ENCODE measurements at places on chromosomes 7 and 10. TPM values are rescaled to one million over a fixed set of nuclear protein-coding genes. Genes with fewer than 3 reads are reported as not detected.

The LIPK gene
- total RNA-seq = not detected

DNA sequence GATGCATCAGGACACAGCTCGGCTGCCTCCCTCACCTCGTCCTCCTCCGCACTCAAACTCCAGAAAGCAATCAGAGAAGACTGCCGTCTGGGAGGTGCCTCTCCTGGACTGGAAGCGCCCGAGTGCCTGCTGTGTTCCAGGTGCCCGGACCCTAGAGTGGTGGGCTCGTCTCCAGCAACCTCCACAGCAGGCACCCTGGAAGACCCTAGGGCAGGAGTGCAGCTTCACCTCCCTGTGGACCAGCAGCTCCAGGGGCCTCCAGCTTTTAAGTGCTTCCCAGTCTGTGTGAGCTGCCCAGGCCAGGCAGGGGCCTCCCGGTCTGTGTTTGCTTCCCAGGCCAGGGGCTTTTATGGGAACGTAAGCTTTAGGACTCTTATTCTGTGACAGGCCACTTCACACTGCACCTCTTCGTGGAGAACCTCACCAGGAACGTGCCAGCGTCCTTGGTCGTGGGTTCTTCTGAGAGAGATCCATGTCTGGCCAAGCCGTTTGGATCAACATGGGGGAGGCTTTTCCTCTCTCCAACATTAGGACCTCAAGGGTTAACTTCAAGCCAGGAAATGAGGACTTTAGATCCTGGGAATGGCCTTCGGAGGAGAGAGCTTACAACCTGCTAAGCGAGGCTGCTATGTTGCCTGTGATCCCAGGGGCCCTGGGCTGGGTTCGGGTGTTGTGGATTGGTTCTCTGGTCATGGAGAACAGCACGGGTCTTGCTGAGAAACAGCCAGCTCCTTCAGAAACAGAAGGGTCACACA lies 5.9 kb upstream of the PWWP2B start:
- no peak for DNase-seq
- no peak overlapping the region for H3K4me3 ChIP-seq
- no peaks in the 10 kb centered on the region for H3K36me3 ChIP-seq
- H3K27ac ChIP-seq = no peak overlapping the region
- H3K27me3 ChIP-seq = peaks cover 2% of the 10 kb centered on the region
- H3K4me1 ChIP-seq = peaks cover 15% of the 10 kb centered on the region

- H3K36me3 ChIP-seq = peaks cover 10% of the 10 kb centered on the region
- no peak overlapping the region for H3K4me3 ChIP-seq
- H3K27me3 ChIP-seq = no peaks in the 10 kb centered on the region
- H3K27ac ChIP-seq = no peak overlapping the region
- peaks cover 71% of the 10 kb centered on the region for H3K4me1 ChIP-seq
Measured at GRCh38 chr7:137577184-137577583, 233.7 kb upstream of the PTN start.

- no peak overlapping the region for H3K4me3 ChIP-seq
- H3K27me3 ChIP-seq = peaks cover 26% of the 10 kb centered on the region
- no peak for DNase-seq
- 0 out of 2 replicates have a peak, but pooled peaks cover 9% of the 10 kb centered on the region for H3K4me1 ChIP-seq
- H3K27ac ChIP-seq = no peak overlapping the region
Measured at GRCh38 chr10:125514206-125515162, 168.5 kb downstream of the TEX36 start.

DNA sequence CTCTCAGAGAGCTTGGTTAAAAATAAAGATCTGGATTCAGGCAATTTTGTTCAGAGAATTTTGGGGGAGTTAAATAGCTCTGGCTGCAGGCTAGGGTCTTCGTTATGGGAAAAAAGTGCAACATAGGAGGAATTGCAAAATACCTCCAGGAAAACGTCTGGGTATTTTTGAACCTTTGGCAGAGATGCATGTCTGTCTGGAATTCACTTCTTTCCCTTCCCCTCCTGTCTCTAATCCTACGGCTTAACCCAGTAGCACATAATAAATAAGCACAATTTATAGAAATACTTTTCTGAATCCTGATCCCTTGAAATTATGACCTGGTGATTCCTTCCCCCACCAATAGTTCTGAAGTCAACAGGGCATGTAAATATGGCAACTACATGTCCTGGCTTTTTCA lies 19.3 kb upstream of the NUP205 start:
- H3K27me3 ChIP-seq = peaks cover 15% of the 10 kb centered on the region
- DNase-seq = no peak

DNA sequence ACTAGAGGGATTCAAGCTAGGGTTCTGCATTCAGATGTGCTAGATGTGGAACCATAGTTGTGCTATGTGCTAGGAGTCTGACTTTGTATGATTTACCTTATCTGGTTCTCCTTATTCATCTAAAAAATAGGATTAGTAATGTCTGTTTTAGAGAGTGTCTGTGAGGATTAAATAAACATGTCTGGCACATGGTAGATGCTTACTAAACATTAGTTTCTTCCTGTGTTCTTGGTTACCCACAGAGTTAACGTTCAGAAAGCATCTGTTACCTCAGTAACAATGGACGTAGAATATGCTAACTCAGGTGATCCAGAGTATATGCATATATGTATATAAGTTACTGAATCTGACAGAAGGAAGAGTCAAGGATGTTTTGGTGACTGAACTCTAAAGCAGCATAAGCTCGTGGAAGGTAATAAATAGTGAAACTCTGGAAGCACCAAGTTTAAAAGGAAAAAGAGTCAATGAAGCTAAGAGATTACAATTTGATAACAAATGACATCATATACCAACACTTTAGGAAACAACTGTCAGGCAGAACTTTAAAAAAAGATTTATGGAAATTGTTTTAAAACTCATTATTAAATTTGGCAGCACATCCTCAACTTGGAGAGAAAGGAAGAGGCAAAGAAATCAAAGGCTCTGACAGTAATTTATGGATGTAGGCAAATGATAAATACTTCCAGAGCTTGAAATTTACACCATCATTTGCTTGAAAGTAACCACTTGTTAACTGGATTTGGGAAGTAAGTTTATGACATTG lies 127.0 kb downstream of the CCNY start:
- DNase-seq = no peak
- H3K4me1 ChIP-seq = no peaks in the 10 kb centered on the region
- H3K4me3 ChIP-seq = no peak overlapping the region
- no peaks in the 10 kb centered on the region for H3K27me3 ChIP-seq

DNA sequence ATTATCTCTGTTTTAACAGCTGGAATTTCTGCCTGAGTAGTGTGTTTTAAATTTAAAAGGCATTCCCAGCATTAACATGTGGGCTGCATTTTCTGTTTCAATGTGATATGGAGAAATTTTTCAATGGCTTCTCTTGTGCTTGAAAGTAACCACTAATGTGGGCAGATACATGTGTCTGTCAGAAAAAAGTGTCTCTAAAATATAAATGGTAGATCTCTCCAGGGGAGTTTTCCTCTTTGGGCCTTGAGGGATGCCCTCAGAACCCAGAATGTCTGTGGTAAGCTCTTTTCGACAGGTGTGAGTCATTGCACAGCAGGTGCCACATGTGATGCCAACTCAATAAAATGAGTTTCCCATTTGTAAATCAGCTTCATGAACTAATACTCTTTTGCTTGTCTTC lies 221.1 kb downstream of the SEMA3E start:
- no peak for DNase-seq
- H3K4me1 ChIP-seq = no peaks in the 10 kb centered on the region
- no peaks in the 10 kb centered on the region for H3K36me3 ChIP-seq
- peaks cover 2% of the 10 kb centered on the region for H3K27me3 ChIP-seq
- H3K4me3 ChIP-seq = no peak overlapping the region
- no peak overlapping the region for H3K27ac ChIP-seq
